ENCODE measurements at places on chromosomes 7 and 10.

DNA sequence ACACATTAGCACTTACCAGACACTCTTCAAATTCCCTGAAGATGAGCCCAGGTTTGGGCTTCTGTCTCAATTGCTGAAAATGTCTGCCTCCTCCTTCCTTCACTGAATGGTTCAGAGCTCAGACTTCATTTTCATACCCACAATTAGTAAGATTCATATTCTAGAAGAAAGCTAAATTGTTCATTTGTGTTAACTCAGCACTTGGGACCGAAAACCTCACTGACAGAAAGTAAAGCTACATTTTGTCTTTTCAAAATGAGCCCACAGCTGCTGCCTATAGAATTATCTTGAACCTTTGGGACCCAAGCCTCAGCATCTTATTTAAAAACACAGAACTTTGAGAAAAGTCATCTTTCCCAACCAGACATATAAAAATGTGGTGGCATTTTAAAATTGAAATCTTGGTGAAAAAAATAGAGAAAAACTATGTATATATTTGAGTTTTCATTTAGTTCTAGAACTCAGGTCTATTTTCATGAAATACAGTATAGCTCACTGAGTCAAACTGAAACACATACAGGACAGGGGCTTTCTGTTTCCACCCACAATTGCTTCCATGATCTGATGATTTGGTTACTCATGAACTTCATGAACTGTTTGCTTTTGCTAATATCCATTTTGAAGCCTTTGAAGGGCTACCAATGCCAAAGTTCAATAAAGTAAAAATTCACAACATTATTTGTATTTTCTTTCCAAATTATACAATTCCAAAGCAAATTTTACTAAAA lies 119.1 kb upstream of the PFKP start:
- no peak for DNase-seq

DNA sequence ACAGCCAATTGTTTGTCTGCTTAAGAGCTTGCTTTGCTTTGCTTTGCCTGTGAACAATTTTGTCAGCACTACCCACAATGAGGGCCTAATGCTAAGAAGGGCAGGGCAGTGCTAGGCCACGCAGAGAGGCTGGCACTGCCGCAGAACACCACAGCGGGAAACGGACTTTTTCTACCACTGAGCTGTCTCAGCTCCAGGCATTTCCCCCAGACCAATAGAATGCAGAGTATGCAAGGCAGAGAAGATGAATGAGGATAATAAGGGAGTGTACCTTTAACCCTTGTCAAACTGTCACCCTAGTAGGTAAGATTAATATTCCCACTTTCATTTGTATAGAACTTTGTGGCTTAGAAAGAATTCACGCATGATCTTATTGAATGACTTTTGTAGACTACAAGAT lies 104.5 kb downstream of the SH3PXD2A start:
- no peak for DNase-seq

DNA sequence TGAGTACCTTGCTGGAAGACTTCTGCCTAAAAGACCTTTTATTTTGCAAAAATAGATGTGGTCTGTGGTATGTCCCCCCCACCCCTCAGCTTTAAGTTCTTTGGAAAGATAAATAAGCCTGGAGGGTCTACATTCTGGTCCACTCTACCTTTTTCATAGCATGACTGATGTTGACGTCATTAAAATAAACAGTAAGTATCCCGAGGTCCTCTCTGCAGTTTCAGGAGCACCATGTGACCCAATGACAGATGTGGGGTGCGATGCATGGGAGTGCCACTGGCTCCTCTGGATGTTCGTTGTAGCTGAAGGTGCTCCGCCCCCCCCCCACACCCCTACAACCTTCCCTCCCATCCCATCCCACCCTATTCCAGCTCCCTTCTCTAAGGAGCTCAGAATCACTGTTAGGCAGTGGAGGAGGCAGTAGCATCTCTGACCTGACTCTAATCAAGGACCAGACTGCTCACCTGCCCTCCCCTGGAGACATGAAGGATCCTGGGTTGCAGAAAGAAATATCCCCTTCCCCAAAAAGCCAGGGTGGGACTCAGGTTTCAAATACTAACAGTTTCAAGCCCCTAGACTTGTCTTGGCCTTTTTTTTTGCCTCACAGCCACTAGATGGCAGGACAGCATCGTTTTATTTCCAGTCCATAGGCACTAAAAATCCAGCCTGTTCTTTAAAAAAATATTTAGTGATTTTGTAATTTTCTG lies 25.1 kb downstream of the CASP7 start:
- DNase-seq: no peak

GRCh38 chr10:101018600-101019439 lies 12.1 kb downstream of the PDZD7 start:
- no peak for DNase-seq

GRCh38 chr10:78737883-78738856 lies 330.6 kb upstream of the ZMIZ1 start:
- DNase-seq: no peak

DNA sequence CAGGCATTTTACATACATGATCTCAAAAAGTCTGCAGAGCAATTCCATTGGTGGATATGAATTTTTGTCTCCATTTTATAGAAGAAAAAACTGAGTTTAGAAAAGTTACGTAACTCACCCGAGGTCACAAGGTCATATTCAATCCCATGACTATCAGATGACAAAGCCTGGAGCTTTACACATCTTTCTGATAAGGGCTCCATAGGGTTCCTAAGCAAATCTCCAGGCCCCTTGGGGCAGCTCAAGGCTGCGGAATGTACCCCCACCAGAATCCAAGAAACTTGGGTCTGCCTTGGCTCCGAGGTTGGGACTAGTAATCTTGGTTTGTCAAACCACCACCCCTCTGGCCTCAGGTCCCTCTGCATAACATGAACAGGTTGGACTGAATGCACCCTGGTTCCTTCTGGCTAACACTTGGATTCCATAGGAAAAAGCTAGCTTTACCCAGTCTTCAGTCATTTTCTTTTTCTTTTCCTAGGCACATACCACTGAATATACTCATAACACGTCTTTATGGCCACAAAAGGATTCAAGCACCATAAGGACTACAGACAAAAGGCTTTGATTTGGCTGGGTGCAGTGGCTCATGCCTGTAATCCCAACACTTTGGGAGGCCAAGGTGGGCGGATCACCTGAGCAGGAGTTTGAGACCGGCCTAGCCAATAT lies 55.5 kb downstream of the PIP4K2A start:
- no peak for DNase-seq

DNA sequence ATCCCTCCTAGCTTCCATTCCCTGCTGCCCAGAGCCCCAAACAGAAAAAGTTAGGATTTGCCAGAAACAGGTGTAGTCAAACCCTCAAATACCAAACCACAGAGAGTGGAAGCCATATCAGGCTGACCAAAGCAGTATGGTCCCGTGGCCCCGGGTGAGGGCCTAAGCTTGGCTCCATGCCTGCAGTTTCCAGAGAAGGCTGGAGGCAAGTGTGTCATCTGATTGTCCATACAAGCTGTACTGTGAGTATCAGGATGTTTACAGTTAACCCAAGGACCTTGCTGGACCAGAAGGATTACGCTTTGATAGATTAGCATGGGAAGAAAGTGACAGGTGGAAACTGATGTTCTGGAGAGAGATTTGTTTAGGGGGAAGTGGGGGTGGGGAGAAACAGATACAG lies 96.3 kb downstream of the PRKAG2 start:
- DNase-seq: no peak

DNA sequence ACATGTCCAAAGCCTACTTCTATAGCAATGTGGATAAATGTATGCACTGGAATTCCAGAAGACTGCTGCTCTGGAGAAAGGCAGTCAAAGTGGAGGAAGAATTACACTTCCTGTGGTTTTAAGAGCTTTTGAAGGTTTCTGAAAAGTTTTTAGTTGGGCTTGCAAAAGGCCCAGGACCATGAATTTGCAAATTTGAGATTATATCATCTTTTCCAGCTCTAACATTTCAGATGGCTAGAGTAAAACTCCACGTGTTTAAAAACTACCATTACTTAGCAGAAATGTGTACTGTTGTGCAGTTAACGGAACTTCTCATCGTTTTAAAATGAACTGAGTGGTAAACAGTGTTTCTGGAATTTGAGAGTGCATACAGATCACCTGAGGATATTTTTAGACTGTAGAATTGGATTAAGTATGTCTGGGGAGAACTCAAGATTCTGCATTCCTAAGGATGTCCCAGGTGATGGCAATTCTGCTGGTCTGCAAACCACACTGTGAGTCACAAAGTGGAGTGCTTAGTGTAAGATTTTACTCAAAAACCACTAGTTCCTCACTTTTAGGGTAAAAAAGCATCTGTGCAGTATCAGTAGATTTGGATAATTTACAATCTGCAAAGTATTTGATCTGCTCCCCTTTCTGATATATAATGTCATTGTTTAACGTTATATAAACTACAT lies 32.9 kb upstream of the CCDC71L start:
- no peak for DNase-seq

DNA sequence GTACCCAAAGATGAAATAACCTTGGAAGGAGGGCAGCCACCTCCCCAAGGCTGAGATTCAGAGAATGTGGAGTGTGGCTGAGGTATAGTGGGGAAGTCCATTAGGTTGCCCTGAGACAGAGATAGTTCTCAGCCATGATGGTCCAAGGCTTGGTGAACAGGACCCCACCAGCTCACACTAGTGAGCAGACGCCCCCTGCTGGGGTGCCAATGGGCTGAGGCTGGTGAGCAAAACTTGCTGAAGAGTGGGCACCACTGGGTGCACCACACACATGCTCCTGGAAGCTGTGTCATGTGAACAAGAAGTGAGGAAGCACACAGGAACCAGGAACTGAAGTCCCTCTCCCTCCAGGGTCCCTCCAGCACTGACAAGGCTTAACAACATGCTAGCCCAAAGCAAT lies 8.9 kb downstream of the FBXL13 start:
- no peak for DNase-seq

GRCh38 chr10:62738916-62739315 lies 65.6 kb upstream of the ADO start:
- DNase-seq: no peak

GRCh38 chr10:29896053-29896452 lies 163.3 kb downstream of the JCAD start:
- DNase-seq: no peak

Data from NCI-H1417 treated with DMSO at 0.1 percent for 48 hours (cell line).